Activated naive CD4-positive, alpha-beta T cell treated with anti-CD3 and anti-CD28 coated beads for 36 hours (primary cell): ENCODE measurements at places on chromosomes 7 and 10. TPM values are rescaled to one million over a fixed set of nuclear protein-coding genes. Genes with fewer than 3 reads are reported as not detected.

GRCh38 chr7:32531402-32531801, 36.1 kb downstream of the AVL9 start:
- H3K4me3 ChIP-seq = no peak overlapping the region
- no peaks in the 10 kb centered on the region for H3K27me3 ChIP-seq
- peaks cover 9% of the 10 kb centered on the region for H3K36me3 ChIP-seq
- DNase-seq = no peak
- peaks cover 30% of the 10 kb centered on the region for H3K4me1 ChIP-seq

DNA sequence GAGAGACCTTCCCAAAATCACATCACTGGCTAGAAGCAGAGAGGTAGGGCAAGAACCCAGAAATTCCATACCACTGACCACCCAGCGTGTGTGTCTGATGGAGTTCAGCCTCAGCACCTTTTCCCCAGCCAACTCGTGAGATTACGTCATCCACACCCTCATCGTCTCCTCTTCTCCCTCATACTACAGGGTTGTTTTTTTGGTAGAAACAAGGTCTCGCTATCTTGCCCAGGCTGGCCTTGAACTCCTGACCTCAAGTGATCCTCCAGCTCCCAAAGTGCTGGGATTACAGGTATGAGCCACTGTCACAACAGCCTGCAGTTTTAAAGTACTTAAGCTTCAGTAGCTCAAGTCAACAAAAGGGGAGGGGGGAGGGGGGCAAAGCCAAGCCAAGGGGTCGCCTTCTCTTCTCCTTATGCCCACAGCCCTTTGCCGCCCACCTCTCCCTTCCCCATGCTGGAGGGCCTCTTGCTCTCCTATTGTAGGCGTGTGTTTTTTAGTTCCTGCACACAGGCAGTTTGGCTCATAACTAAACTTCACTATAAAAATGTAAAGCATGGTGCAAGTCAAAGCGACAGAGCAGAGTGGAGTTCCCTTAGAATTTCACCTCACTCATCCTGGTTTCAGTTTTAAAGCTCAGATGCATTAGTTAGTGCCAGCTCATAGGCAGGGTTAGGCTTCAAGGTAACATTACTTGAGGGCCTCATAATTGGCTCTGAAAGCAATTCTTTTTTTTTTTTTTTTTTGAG, 5.2 kb upstream of the PRDX3 start:
- H3K27ac ChIP-seq = peak overlapping the region; percentile 74
- no peaks in the 10 kb centered on the region for H3K27me3 ChIP-seq
- peak; percentile 50 for DNase-seq
- no peaks in the 10 kb centered on the region for H3K36me3 ChIP-seq
- no peak overlapping the region for H3K4me3 ChIP-seq

- no peak overlapping the region for H3K4me3 ChIP-seq
- no peaks in the 10 kb centered on the region for H3K36me3 ChIP-seq
- no peak for DNase-seq
- peaks cover 27% of the 10 kb centered on the region for H3K27me3 ChIP-seq
- no peak overlapping the region for H3K27ac ChIP-seq
These were observed 16.8 kb upstream of the CRTAC1 start for GRCh38 chr10:98047009-98047741.

DNA sequence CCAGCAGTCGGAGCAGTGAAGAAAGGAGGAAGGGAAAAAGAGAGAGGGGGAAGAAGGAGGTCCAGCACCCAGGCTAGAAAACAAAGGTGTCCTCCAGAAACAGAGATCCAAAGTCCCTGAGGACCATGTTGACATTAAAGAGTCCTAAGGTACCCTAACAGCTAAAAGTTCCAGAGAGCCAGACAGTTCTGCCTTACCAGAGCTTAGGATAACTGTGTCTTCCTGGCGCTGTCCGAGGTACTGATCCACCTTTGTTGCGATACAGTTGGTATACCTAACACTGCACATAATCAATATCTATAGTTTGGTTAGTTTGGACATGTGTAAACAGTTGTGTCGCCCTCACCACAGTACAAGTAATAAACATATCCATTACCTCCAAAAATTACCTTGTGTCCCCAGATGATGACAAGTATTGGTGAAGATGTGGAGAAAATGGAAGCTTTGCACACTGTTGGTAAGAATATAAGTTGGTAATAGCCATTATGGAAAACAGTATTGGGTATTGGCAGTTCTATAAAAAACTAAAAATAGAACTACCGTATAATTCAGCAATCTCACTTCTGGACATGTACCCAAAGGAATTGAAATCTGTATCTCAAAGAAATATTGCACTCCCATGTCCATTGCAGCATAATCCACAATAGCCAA, 59.8 kb downstream of the GRID1 start:
- no peak overlapping the region for H3K4me3 ChIP-seq
- H3K27me3 ChIP-seq = peaks cover 2% of the 10 kb centered on the region
- no peaks in the 10 kb centered on the region for H3K4me1 ChIP-seq
- H3K27ac ChIP-seq = no peak overlapping the region
- DNase-seq = peak; percentile 63

GRCh38 chr7:86407291-86407690, 236.4 kb upstream of the GRM3 start:
- no peak overlapping the region for H3K27ac ChIP-seq
- H3K27me3 ChIP-seq = no peaks in the 10 kb centered on the region
- no peak overlapping the region for H3K4me3 ChIP-seq
- H3K4me1 ChIP-seq = no peaks in the 10 kb centered on the region
- no peak for DNase-seq

- peaks cover 2% of the 10 kb centered on the region for H3K36me3 ChIP-seq
- no peak overlapping the region for H3K27ac ChIP-seq
- no peak for DNase-seq
- no peak overlapping the region for H3K4me3 ChIP-seq
- H3K27me3 ChIP-seq = no peaks in the 10 kb centered on the region
- H3K4me1 ChIP-seq = no peaks in the 10 kb centered on the region
These were observed 18.9 kb upstream of the ZNF138 start for GRCh38 chr7:64775289-64775688.

- no peak overlapping the region for H3K27ac ChIP-seq
- DNase-seq = no peak
- no peaks in the 10 kb centered on the region for H3K4me1 ChIP-seq
- H3K27me3 ChIP-seq = no peaks in the 10 kb centered on the region
- H3K36me3 ChIP-seq = no peaks in the 10 kb centered on the region
These were observed 70.5 kb downstream of the KLF6 start for GRCh38 chr10:3714531-3714930.

DNA sequence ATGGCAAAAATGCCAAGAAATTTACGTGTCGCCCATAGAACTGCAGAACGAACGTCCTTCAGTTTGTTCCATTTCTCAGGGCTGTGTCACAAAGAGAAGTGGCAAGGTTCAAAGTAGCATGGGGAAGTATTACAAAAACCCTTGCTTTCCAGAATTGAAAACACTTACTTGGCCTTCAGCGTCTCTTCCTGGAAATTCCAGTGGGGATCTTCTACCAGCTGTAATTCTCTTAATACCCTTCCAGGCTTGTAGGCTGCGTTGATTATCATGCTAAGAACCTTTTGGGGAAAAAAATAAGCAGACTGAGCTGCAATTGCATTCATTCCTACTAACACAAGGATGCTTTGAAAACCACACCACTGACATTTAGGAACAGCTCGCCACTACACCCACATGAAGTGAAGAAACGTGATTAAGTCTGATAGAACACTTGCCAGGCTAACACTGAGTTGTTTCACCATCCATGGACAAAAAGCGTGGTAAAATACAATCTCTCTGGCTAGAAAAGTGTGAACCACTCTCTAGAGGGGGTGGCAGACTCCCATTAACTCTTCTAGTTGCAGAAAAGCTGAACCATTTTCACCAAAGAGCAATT, 222.3 kb downstream of the SFMBT2 start:
- peaks cover 77% of the 10 kb centered on the region for H3K4me1 ChIP-seq
- no peak overlapping the region for H3K4me3 ChIP-seq
- H3K27ac ChIP-seq = no peak overlapping the region
- DNase-seq = no peak

DNA sequence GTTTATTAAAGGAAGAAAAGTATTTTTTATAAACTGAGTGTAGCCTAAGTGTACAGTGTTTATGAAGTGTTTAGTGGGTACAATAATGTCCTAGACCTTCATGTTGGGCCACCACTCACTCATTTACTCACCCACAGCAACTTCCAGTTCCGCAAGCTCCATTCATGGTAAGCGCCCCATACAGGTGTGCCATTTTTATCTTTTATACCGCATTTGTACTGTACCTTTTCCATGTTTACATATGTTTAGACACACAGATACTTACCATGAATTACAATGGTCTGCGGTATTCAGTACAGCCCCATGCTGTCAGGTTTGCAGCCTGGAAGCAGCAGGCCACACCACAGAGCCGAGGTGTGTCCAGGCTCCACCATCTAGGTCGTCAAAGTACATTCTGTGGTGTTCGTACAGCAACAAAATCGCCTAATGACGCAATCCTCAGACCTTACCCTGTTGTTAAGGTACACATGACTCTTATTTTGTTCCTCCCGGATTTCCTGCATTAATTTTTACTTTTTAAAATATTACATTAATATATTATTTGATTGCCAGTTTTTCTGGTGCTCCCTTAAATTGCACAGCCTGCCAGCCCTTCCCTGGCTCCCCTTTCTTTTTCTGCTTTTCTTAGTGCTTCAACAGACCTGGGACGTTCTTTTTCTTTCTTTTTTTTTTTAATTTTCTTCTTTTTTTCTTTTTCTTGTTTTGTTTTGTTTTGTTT, 881 bp upstream of the SSBP1 start:
- H3K36me3 ChIP-seq = peaks cover 25% of the 10 kb centered on the region
- H3K27ac ChIP-seq = peak overlapping the region; percentile 96
- H3K27me3 ChIP-seq = no peaks in the 10 kb centered on the region
- DNase-seq = peak; percentile 9

GRCh38 chr7:27784399-27785053, 44.6 kb downstream of the TAX1BP1 start:
- H3K36me3 ChIP-seq = peaks cover 15% of the 10 kb centered on the region
- H3K4me3 ChIP-seq = no peak overlapping the region
- H3K27me3 ChIP-seq = no peaks in the 10 kb centered on the region
- peak; percentile 26 for DNase-seq

The AVL9 gene
- total RNA-seq = 38.0 TPM

The CCL24 gene
- not detected for total RNA-seq

The EPO gene
- not detected for total RNA-seq

The ATXN7L1 gene
- total RNA-seq = 9.2 TPM

The TMEM225B gene
- 0.98 TPM for total RNA-seq

The ADAM22 gene
- total RNA-seq = 1.2 TPM

The PON1 gene
- total RNA-seq = not detected

The VAX1 gene
- total RNA-seq = not detected

The EGFR gene
- not detected for total RNA-seq

The WDR86 gene
- not detected for total RNA-seq

The COPG2 gene
- total RNA-seq = 32.7 TPM

The LLCFC1 gene
- not detected for total RNA-seq
